ENCODE measurements at places on chromosomes 11 and 22.

- H3K27me3 ChIP-seq = no peaks in the 10 kb centered on the region
- H3K4me1 ChIP-seq = peaks cover 61% of the 10 kb centered on the region
- H3K4me3 ChIP-seq = peak overlapping the region; percentile 58
- peak overlapping the region; percentile 77 for H3K27ac ChIP-seq
- DNase-seq = no peak
Observed at GRCh38 chr11:3159296-3160190, 5.6 kb downstream of the OSBPL5 start.

DNA sequence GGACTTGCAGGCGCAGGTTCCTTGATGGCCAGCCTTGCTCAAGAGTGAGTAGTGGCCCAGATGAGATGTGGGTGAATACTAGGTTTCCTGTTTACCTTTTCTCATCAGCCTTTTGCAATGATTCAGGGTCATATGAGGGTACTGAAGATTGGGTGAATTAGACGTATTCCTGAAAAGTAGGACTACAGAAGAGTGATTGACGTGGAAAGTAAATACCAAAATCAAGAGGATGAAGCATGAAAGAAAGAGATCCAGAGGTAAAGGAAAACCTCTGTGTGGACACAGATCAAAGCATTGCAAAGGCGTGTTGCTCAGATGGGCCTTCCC, 59.9 kb downstream of the CYB5R2 start:
- no peak for DNase-seq
- no peak overlapping the region for H3K4me3 ChIP-seq
- no peaks in the 10 kb centered on the region for H3K4me1 ChIP-seq
- no peaks in the 10 kb centered on the region for H3K27me3 ChIP-seq
- no peaks in the 10 kb centered on the region for H3K36me3 ChIP-seq

DNA sequence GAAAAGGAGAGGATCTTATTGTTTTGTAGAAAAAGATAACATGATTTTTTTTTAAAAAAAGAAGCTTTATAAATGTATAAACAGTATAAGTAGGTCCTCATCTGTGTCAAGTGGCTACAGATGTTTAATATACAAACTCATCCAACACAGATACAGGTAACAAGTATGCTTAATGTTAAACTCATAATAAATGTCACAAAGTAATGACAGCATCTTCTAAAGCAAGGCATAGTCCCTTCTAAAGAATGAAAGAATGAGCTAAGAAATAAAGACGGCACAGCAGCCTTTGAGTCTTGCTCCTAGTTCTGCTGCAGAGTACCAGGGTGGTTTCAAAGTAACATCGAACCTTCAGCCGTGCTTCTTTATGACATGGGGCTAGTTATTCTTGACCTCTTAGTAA, 28.7 kb upstream of the BLID start:
- H3K36me3 ChIP-seq = no peaks in the 10 kb centered on the region
- no peak overlapping the region for H3K27ac ChIP-seq
- DNase-seq = no peak
- no peaks in the 10 kb centered on the region for H3K27me3 ChIP-seq

- H3K4me1 ChIP-seq = no peaks in the 10 kb centered on the region
- H3K4me3 ChIP-seq = no peak overlapping the region
- H3K27ac ChIP-seq = no peak overlapping the region
- H3K36me3 ChIP-seq = no peaks in the 10 kb centered on the region
- no peak for DNase-seq
Observed at GRCh38 chr11:87908086-87908485, 267.2 kb downstream of the RAB38 start.

DNA sequence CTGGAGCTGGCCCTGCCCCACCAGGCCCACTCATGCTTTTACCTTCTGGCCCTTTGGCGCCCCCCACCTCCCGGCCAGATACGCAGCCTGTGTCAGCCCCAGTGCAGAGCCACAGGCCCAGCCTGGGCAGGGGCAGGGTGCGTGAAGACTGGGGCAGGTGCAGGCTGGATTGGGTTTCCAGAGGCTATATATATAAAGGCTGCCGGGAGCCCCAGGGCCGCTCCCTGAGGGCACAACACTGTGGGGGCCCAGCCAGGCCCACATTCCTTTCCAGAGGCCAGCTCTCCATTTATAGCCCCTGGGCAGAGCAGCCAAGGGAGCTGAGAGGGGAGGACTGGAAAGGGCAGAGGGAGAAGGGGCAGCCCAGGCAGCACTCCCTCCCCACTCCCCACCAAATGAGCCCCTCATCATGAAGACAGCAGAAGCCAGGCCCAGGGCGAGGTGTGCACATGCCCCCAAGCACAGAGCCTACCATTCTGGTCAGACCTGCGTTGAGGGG, 5.0 kb upstream of the MYOD1 start:
- DNase-seq = no peak
- H3K4me3 ChIP-seq = no peak overlapping the region
- no peaks in the 10 kb centered on the region for H3K4me1 ChIP-seq
- H3K27ac ChIP-seq = no peak overlapping the region
- H3K27me3 ChIP-seq = peaks cover 11% of the 10 kb centered on the region
- H3K36me3 ChIP-seq = no peaks in the 10 kb centered on the region

- no peaks in the 10 kb centered on the region for H3K27me3 ChIP-seq
- H3K27ac ChIP-seq = no peak overlapping the region
- no peak overlapping the region for H3K4me3 ChIP-seq
Observed at GRCh38 chr11:66739983-66740382, 11.0 kb upstream of the SPTBN2 start.

DNA sequence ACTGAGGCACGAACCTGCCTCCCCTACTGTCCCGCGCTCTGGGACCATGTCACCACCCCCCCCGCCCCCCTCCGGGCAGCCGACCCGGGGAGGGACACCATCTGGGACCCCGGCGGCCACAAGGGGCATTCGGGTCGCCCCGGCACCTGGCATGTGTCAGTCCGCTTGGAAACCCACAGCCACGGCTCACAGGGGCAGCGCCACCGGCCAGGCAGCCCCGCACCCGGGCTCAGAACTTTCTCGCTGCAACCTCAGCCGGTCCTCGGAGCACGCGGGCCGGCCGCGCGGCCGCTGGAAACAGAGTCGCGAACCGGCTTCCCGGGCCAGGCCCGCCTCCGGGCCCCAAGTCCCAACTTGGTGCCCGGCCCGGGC, 159.9 kb upstream of the GRK3 start:
- H3K4me3 ChIP-seq = peak overlapping the region; percentile 79
- no peaks in the 10 kb centered on the region for H3K36me3 ChIP-seq
- no peaks in the 10 kb centered on the region for H3K27me3 ChIP-seq
- no peak for DNase-seq
- H3K4me1 ChIP-seq = peaks cover 23% of the 10 kb centered on the region
